Femur (tissue), 1 donor: ENCODE measurements at places on chromosomes 11 and 22.

DNA sequence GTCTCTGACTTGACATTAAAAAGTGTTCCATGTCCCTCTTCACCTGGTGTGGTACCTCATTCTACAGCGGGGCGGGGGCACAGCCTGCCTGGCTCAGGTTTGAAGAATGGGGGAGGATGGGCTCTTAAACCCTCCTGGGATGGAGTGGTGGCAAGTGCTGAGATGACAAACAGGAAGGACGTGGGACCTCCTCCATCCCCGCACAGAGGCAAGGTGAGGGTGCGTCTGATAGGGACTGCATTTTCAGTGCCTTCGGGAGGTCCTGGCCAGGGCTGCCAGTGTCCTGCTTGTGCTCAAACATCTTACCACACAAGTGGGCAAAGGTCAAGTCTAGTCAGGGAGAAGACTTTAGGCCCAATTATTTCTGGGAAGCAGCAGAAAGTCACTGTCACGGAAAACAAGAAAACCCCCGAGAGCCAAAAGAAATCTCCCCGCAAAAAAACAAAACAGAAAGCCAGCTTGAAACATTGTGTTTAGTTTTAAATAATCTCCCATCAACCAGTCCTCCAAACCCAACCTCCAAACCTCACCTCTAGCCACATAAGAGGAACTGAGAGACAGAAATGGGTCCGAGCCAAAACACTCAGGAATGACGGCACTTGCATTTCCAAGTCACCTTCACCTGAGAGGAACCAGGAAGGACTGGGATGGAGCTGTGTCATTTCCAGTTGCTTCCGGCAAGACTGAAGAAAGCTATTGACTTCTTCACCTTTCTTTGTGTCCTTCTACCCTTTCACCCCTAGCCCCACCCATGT, 966.5 kb downstream of the NTM start:
- DNase-seq, result no peak

- no peak for DNase-seq
These were observed 309.6 kb downstream of the OPCML start for GRCh38 chr11:133222425-133223330.

- no peak for DNase-seq
These were observed 292.3 kb downstream of the METTL15 start for GRCh38 chr11:28400331-28401100.

DNA sequence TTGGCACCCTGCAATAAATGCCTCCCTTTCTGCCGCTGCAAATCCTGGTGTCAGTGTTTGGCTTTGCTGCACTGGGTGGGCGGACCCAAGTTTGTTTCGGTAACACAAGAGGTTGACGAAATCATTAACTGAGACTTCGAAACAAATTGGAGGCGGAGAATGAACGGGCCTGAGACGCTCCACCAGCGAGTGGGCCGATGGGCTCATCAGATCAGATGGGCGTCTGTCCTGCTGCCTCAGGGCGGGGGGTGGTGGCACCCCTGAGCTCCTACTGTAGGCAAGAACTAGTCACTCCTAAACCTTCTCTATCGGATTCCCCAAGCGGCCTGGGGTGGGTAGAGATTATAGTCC, 918 bp upstream of the CAPN5 start:
- DNase-seq, result peak; percentile 56

- no peak for DNase-seq
These were observed 17.3 kb downstream of the TRAF6 start for GRCh38 chr11:36492724-36493304.

DNA sequence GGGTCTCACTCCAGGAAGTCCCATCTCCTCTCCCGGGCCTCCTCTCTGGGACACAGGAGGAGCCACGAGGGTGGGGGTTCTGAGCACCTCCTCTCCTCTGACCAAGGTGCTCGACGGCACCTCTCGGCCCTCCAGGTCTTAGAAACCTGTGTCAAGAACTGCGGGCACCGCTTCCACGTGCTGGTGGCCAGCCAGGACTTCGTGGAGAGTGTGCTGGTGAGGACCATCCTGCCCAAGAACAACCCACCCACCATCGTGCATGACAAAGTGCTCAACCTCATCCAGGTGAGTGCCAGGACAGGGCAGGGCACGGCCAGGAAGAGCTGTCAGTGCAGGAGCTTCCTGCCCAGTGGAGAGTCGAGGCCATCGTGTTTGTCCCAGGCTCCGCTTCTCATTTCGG, 23.2 kb downstream of the TOM1 start:
- DNase-seq, result no peak

DNA sequence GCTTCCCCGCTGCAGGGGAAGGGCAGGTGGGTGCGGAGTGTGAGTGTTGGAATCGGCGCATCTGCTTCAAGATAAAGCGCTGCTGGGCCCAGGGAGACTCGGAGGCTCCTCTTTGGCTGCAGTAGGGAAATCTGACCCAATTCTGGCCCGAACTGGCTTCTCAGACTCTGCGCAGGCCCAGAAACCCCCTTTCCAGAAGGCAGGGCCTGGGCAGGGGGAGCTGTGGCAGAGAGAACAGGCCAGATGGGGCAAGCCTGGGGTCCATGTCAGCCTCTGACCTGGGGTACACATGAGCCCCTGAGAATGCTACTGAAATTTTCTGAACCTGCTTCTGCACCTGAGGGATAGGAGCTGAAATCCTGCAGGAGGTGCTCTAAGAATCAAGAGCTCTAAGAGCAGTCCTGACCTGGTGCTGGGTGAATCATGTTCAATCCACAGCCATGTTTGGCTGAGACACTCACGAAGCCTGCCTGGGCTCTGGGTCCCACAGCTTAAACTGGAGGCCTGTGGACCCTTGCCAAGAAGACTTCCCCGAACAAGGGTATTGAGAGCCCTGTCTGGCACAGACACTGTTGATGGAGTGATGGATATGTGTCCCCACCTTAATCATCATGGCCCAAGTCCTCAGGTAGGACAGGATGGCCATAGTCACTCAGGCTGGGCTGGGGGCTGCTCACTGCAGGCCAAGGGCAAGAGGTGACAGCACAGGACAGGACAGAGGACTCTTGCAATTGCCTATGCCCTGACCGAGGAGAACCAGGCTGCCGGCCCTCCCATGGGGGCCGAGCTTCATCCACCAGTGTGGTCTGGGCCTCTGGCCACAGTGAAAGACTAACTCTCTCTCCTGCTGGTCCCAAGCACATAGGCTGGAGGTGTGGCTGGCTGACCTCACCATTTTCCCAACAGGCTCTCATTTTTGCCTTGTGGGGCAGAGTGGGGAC, 6.9 kb downstream of the RAB3IL1 start:
- peak; percentile 80 for DNase-seq

GRCh38 chr11:22957786-22958185, 97.5 kb upstream of the CCDC179 start:
- no peak for DNase-seq

DNA sequence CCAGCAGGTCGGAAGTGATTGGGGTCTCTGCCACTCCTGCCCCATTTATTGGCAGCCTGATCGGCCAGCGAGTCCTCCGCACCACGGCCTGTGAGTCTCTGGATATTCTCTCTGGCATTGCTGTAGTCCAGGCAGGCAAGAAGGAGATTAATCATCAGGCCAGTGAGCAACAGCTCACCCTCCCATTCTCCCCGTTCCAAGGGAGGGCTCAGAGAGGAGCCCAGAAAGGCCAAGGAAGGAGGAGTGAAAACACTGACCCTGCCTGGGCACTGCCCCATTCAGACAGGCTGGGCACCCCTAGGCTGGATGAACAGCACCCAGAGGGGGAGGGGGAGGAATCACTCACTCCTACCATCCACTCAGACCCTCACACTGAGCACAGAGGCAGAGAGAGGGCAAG, 3.1 kb downstream of the SAA2 start:
- DNase-seq, result no peak

- no peak for DNase-seq
These were observed 79.0 kb downstream of the CADM1 start for GRCh38 chr11:115425250-115425649.

- DNase-seq, result no peak
These were observed 14.7 kb downstream of the TOM1 start for GRCh38 chr22:35314161-35314942.

GRCh38 chr11:117552626-117553025, 225.0 kb downstream of the CEP164 start:
- DNase-seq, result no peak

- DNase-seq, result no peak
These were observed 125.3 kb upstream of the C11orf58 start for GRCh38 chr11:16613262-16613511.

DNA sequence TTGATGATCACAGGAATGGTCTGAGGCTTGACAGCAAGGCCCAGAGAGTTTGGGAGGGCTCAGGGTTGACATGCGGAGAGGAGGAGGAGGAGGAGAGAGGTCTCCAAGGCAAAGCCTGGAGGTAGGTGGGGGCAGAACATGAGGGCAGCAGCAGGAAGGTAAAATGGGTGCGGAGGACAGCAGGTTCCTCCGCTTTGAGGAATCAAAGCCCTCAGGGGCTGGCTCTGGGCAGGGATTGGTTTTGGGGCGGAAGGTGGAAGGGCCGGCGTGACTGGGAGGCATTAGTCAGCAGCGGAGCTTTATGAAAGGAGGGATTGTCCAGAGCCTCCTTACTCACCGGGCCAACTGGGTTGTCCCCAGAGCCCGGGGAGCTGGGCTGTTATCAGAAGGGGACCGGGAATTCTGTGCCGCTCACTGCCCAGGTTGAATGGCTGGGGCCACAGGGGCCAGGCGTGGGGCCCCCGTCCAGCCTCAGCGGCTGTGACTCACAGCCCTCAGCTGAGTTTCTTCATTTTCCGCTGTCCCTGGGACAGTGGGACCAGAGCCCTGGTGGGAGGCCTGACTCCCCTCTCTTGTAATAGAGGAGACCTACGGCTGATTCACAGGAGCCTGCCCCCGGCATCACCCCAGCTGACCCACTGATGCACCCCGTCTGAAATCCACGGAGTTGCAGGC, 36.2 kb downstream of the LIF start:
- DNase-seq, result no peak

DNA sequence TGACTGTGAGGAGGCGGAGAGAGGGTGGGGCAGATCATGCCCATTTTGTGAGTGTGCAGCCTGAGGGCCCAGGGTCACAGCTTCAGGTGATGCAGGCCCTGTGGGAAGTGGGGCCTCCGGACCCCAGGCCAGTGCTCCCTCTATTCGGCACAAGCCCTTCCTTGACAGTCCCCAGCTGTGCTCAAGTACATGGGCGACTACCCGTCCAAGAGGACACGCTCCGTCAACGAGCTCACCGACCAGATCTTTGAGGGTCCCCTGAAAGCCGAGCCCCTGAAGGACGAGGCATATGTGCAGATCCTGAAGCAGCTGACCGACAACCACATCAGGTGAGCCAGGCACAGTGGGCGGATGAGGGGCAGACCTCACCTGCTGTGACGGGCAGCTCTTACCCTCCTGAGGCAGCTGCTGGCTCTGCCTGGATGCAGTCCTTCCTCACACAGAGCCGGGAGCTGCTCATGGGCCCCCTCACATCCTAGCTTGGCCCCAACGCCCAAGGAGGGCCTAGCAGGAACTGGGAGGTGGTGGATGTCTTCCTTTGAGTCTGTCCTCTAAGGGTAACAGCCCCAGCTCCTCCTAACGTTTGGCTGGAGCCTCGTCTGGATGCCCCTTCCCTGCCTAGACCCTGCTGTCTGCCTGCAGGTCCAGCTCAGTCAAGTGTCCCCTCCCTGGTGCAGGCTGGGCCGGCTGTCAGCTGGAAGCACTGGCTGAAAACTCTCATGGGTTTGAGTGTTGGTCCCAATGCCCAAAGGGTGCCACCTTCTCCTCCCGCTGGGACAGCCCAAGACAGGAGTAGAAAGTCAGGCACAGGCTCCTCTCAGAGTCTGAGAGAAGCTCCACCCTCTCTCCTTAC, 76.1 kb downstream of the MYO7A start:
- no peak for DNase-seq
